ENCODE measurements at places on chromosomes 7 and 10.

GRCh38 chr7:30563326-30563942 is 31.2 kb upstream of the GARS1 start:
- no peak for DNase-seq

DNA sequence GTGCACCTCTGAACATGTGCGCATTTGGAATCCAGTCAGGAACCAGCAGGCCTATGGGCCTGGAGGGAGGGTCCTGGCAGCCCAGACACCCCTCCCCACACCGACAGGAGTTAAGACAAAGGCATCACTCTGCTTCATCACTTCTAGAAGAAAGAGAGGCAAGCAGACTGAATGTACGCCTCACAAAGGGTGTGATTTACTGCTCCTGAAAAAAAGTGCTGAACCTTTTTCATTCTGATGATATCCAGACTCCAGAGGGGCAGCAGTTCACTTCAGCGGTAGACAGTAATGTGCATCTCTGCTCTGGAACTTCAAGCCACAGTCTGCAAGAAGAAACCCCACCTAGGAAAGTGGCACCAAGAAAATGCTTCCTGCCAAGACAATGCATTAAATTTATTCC is 88.2 kb upstream of the TMEM72 start:
- DNase-seq: no peak

DNA sequence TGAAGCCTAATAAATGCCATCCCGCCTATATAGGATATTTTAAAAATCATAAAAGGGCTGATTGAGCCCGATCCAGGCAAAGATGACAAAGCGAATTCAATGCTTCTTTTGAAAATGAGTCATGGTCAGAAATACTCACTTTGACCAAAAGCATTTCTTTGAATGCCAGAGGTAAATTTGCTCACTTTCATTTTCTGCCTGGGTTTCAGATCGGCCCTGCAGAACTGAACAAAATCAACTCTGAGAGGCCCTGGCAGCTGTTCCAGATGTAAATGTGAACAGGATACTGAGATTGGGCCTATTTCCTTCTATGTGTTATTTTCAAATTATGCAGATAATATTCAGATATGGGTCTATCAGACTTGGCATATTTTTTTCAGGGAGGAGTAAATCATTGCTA is 114.8 kb upstream of the ARID5B start:
- no peak for DNase-seq

DNA sequence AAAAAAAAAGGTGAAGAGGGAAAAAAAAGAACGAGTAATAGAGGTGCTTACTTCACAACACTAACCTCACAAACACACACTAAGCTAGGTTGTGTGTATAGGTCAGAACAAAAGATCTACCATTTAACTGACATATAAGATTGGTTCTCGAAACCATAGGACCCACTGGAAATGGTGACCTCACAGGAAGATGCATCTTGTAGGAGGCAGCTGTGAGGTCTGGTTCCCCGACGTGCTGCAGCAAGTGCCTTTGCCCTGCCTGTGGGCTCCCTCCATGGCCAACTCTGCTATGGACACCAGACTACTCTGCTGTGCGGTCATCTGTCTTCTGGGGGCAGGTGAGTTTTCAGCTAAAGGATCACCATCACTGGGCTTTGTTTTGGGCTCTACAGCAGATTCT is 133.8 kb upstream of the PRSS1 start:
- no peak for DNase-seq

DNA sequence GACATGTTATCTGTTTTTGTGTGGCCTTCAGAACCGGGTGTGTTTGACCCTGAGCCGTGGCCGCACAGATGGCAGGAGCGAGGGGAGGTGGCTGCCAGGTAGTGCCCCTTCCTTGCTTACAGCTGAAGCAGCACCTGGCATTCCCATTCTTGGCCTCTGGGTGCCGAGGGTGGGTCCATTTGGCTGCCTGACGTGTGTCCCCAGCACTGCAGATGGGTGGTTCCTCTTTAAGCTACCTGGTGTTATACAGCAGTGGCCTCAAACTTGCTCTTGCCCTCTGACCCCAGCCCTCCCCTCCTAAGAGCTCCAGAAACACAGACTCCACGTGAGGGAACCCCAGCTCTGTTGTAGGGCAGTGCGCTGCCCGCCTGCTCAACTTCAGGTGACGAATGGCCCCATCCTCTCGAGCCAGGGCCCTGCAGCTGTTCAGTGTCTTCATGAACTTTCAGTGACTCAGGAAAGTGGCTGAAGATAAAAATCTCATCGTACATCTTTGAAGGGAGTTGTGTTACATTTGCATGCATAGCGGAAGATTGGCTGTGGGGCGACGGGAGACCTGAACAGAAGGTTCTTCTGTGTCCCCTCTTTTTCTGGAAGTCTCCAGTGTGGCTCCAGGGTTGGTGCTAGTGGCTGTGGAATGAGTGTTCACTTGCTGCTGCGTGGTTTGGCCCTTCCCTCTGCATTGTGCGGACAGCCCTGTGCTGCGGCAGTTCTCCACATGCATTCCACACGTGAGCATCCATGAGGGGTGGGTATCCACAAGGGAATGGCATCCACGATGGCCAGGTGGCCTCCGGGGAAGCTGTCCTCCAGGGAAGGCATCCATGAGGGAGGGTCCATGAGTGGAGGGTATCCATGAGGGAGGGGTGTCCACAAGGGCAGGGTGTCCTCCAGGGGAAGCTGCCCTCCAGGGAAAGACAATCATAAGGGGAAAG is 91.6 kb downstream of the INPP5A start:
- no peak for DNase-seq

GRCh38 chr10:86372784-86373239 is 6.2 kb upstream of the GRID1 start:
- DNase-seq: no peak

DNA sequence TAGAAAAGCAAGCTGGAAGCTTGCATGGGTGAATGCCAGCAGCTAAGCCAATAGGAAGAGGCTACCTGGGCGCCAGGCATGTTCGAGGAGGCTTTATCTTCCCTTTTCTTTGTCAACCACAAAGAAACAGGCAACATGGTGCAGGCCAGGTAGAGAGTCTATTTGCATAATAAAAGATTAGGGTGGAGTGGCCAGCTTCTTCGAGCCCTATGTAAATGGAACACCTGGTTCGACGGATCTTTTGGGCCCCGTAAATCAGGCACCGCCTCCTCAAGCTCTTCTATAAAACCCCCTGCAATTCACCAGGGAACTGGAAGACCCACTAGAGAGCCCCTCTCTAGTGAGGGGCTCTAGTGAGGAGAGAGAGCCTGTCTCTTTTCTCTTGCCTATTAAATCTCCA is 1106.2 kb upstream of the CELF2 start:
- DNase-seq: no peak

DNA sequence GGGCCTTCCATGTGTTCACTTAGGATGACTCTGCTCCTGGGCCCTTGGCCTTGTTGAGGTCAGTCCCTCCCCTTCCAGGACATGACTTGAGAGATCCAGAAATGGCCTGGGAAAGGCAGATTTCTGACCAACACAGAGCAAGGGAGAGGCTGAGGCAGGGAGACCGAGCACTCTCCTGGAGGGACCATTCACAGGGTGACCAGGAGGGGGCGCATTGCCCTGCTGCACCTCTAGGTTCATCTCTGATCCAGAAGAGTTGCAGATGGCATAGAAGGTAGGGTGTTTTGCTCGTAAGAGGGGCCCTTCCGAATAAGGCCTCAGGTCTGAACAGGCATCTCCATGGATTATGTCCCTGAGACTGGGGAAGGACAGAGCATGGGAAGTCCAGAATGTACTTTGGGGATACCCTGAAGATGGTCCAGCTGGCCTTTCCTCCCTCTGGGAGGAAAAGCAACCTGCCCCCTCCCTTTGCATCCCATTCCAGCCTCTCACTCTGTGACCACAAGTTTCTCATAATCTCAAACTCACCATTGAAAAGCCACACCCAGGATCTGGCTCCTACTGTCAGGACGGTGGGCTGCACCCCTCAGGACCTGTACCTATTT is 6.6 kb downstream of the DMBT1 start:
- peak; percentile 32 for DNase-seq

- DNase-seq: no peak
Measured at GRCh38 chr10:11023009-11023953, 5.6 kb downstream of the CELF2 start.

DNA sequence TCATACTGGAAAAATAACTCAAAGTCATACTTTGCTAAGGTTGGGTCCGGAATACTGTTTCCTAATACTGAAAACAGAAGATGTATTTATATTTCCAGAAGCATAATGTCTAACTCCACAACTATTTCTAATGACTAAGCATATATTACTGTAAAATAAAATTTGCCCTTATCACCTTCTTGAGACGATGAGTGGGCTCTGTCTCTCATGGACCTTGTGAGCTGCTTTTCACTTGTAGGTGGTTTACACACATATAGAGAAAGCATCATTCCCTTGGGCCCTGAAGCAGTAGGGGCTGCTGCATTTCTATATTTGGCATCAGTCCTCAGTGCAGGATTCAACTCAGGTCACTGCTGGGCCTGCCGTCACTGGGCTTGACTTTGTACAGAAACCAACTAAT is 10.7 kb upstream of the FAM13C start:
- no peak for DNase-seq

- no peak for DNase-seq
Measured at GRCh38 chr7:116167177-116167576, 43.2 kb upstream of the TES start.

GRCh38 chr7:101924171-101924570 is 106.7 kb downstream of the CUX1 start:
- DNase-seq: no peak

DNA sequence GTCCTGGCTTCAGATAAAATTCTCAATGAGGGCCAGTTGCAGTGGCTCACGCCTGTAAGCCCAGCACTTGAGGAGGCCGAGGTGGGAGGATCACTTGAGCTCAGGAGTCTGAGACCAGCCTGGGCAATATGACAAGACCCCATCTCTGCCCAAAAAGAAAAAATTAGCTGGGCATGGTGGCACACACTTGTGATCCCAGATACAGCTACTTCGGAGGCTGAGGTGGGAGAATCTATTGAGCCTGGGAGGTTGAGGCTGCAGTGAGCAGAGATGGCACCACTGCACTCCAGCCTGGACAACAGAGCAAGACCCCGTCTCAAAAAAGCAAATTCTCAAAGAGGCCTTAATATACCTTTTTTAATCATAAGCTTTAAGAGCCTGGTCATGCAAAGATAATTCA is 142.9 kb downstream of the CUX1 start:
- DNase-seq: no peak

DNA sequence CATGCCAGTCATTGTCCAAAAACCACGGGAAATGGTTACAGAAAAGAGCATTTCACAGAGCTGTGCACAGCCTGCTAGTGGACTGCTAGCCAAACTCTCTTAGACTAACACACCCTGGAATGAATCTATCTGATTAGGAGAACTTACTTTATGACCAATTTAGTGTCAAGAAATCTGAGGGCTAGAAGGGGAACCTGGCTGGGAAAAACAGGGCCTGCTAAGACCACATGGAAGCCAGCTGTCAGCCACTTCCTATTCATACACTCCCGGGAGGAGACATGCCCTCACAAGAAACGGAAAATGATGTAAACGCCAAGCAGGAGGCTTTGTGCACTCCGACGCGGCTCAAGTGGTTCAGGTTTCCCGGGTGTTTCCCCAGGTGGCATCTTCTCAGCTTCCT is 54.8 kb downstream of the MPP7 start:
- no peak for DNase-seq

- no peak for DNase-seq
Measured at GRCh38 chr10:103254538-103255325, 9.0 kb downstream of the RPEL1 start.

GRCh38 chr7:24922099-24922773 is 57.7 kb downstream of the OSBPL3 start:
- DNase-seq: no peak

DNA sequence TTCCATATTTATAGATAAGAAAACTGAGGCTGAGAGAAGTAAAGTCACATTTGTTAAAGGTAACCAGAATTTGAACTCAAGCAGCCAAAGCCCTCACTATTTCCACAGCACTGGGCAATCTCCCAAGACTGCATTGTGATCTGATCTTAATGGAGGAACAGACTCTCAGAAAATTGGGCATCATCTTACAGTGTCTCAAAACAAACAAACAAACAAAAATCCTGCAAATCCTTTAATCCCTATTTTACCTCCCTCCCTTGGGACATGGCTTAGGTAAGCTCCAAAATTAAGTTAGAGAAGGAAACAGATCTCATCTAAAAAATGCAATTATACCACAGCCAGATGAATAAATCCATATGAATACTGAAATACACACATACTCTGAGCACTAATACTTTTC is 57.5 kb downstream of the FHIP2A start:
- DNase-seq: no peak

DNA sequence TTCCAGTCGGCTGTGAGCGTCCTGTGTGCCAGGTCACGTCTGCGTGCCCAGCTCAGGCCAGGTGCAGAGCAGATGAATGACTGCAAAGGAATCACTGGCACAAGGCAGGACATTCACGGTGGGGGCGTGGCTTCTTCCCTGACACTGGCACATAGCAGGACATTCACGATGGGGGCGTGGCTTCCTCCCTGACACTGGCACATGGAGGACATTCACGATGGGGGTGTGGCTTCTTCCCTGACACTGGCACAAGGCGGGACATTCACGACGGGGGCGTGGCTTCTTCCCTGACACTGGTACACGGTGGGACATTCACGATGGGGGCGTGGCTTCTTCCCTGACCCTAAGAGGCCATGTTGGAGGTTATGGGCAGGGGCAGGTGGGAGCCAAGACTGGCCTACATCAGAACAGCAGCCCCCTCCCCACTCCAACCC is 64.3 kb downstream of the MYL10 start:
- no peak for DNase-seq

DNA sequence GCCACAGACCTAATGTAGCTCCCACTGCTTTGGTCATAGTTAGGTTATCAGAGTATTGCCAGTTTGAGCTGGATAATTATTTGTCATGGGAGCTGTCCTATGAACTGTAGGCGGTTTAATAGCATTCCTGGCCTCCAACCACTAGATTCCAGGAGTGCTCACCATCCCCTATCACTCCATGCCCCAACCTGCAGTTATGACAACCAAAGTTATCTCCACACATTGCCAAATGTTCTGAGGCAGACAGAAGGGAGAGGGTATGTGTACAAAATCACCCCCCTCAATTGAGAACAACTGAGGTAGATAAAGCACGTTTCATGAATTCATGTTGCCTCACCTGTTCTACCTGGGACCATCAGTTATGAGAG is 119.0 kb upstream of the CACUL1 start:
- DNase-seq: no peak

DNA sequence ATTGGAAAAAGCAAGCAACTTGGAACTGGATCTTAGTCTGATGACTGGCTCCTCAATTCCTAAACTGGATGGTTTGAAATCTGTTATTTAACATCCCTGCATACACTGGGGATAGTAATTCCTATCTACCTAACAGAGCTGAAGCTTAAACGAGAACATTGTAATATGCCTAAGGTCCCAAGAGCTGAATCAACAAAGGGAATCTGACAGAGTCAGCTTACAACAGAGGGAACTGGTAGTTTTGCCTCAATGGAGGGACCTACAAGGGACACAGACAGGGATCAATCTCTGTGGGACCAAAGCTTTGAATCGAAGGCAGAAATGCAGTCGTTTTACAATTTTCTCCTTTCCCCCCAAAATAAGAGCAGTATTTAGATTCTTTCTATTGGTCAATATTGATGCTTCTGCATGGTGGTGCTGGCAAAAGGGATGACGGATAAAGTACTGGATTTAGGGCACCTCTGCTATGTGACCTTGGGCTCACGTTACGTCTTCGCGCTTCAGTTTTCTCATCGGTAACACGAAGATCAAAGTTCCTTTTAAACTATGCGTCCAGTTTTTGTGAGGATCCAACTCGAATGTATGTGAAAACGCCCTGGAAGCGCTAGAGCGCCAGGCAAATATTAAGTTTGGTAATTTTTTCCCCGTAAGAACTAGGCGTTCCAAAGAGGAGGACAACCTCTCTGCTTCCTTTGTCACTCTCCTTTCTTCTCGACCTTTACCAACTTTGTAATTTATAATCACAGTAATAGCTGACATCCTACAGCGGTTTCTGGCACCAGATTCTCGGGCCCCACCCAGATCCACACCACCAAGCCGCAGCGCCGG is 1.1 kb downstream of the ACTR1A start:
- no peak for DNase-seq

All from 8988T (cell line).